Activated CD4-positive, alpha-beta T cell treated with anti-CD3 and anti-CD28 coated beads, Interleukin-2, amount 50 U/mL, for 16 hours (primary cell): ENCODE measurements at places on chromosomes 7 and 10.

GRCh38 chr7:97022491-97023306, 1.9 kb downstream of the DLX5 start:
- no peak for DNase-seq

- DNase-seq: no peak
Measured at GRCh38 chr7:157441023-157441399, 104.2 kb downstream of the DNAJB6 start.

DNA sequence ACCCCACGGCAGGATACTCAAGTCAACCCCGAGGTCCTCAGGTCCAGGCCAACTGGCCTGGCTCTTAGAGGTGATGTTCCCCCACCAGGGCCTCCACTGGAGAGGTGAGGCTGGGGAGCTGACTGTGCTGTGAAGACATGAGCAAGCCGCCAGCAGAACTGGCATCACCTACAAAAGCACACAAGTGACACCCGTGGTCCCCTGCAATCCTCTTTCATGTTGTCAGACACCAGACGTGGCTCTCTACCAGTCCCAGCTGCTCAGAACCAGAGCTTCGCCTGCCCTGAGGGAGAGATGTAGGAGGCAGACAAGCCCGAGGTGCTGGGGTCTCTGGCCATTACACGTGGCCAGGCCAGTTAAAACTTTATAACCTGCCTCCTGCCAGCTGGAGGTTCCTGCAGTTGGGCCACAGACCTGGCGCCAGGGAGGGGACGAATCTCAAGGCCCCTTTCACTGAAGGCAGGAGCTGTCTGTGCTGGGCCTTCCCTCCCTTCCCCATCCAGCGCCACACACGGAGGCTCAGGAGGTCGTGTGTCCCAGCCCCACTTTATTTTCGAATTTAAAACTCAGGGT, 2.2 kb downstream of the COMTD1 start:
- DNase-seq: no peak

GRCh38 chr10:71762324-71762723, 11.0 kb downstream of the VSIR start:
- DNase-seq: no peak

DNA sequence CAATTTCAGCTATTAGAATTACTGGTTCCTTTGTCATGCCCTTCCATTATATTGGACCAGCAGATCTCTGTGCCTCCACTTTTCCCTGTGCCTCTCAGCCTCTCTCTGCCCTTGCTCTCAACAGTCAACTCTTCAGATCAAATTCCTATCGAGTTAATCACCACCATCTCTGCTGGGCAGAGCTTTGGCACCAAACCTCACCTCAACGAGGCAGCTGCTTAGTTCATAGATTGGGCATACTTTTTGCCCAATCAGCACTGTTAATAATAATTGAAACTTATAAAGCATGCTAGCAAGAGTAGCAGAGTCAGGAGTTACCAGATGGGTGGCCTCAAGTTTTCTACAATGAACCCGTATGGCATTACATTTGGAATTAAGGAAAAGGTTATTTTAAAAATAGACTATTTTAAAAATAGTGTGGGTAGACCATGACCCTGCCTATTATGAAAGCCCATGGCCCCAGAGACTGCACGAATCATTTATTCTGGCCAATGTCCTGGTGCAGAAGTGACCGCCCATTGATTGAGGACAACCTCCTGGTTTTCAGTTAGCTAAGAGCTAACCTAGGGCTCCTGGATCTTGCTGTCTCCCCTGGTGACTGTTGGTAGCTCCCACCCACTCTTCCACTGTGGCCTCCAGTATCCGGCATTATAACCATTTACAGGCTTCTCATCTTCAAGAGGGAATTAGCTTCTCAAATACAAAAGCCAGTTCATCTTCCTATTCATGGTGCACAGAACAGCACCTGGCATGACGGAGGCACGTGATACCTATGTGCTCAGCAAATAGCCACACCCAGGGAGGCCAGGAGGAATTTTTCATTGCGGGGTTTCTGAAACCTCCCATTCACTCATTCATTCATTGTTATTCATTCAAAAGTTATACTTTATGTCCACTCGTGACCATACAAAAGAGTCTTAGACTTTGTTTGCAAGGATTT, 265.4 kb downstream of the INHBA start:
- no peak for DNase-seq

DNA sequence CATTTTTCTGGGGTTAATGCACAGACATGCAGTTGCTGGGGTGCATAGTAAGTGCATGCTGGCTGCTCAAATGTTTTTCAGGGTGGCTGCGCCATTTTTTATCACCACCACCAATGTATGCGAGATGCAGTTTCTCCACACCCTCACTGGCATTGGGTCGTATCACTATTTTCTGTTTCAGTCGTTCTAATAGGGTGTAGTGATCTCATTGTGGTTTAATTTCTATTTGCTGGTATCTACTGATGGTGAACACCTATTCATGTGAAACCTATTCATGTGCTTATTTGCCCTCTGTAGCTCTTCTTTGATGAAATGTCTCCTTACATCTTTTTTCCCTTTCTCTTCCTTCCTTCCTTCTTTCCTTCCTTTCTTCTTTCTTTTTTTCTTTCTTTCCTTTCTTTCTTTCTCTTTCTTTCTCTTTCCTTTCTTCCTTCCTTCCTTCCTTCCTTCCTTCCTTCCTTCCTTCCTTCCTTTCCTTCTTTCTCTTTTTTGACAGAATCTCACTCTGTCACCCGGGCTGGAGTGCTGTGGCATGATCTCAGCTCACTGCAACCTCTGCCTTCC, 84.3 kb downstream of the ELFN1 start:
- no peak for DNase-seq

DNA sequence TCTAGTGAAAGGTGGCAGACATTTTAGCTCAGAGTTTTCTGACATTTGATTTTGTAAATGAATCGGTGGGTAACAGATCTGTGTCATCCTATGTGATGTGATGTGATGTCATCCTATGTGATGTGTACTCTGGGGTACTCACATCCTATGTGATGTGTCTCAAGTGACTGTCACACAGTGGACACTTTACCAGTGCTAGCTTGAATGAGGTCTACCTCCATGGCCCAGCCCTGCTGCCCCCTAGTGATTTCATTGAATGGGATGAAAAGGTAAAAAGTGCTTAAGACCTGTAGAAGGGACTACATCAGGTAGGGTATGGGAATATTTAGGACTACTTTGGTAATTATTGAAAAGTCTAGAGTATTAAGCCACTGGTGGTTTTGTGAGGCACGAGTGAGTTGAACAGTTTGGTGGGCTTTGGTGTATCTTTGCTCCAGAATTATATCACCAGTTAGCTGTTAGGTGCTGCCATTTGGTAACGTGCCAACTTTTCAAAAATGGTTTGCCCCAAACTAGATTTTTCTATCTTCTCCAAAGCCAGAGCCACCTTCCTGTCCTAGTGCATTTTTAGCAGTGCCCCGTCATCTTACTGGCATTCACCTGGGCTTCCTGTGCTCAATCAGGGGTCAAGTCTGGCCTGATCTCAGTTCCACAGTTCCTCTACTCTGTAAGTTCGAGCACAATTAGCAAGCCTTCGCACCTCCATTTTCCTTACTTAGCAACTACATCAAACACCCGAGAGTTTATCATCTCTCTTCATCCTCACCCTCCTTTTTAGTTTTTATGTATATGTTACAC, 9.7 kb downstream of the EIF4H start:
- DNase-seq: peak; percentile 36

DNA sequence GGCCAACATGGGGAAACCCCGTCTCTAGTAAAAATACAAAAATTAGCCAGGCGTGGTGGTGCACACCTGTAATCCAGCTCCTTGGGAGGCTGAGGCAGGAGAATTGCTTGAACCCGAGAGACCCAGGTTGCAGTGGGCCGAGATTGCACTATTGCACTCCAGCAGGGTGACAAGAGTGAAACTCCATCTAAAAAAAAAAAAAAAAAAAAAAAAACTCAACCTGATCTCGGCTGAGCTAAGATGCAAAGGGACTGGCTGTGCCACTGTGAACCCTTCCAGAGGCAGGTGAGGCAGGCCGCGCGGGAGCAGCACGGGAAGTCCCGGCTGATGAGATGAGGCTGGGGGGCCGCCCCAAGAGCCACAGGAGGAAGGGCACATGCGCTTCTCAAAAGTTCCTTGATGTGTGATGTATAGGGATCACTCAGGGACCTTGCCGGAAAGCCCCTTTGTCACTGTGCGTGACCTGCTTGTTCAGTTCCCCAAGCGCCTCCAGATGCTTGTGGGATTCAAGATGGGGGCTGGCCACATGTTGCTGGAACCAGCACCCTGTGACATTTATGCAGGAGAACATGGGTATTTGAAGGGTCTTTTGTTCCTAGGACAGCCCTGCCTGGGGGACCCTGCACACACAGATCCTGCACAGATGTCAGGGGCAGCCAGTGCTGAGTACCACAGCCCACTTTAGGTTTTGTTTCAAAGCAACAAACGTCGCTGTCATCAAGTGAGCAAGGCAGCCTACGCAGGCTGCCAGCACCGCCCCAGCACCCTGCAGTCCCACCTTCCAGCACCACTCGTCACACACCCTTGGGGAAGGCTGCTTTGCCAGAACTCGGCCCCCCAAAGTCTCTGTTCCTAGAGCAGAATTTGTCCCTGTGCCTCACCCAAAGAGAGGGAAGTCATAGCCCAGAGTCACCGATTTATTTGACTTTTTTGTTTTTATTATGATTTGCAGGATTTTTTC, 74.8 kb upstream of the SH2B2 start:
- no peak for DNase-seq

- no peak for DNase-seq
Measured at GRCh38 chr10:73017955-73018480, 63.4 kb upstream of the PLA2G12B start.

GRCh38 chr10:133393401-133394063, 425 bp upstream of the MTG1 start:
- DNase-seq: no peak

GRCh38 chr7:141710301-141710700, 2.1 kb downstream of the WEE2 start:
- DNase-seq: no peak

DNA sequence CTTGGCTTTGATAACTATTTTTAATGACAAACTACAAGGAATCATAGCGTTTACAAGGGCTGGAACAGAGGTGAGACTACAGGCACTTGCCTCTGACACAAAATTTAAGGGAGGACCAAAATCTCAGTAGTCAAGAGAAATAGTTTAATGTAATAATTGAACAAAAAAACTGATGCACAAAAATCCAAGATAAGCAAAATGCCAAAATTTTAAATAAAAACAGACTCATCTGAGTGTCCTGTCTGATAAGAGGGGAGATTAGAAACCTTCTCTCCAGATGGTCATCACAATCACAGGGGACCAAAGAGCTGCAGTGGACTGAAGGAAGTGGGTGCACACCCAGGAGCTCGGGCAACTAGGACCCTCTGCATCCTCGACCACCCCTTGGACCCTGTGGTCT, 70.5 kb downstream of the PARD3 start:
- no peak for DNase-seq

GRCh38 chr10:125002423-125003145, 60.7 kb downstream of the ZRANB1 start:
- DNase-seq: no peak

GRCh38 chr10:104642658-104643302, 1.7 kb downstream of the SORCS3 start:
- peak; percentile 24 for DNase-seq

GRCh38 chr10:77004917-77005564, 632.6 kb downstream of the KCNMA1 start:
- peak; percentile 14 for DNase-seq

GRCh38 chr7:83415840-83416239, 233.1 kb downstream of the SEMA3E start:
- no peak for DNase-seq
